ENCODE measurements at places on chromosomes 12 and 14.

GRCh38 chr14:105496831-105497591, 6.0 kb downstream of the TEDC1 start:
- peaks cover 13% of the 10 kb centered on the region for H3K36me3 ChIP-seq
- H3K4me3 ChIP-seq, result no peak overlapping the region
- H3K27me3 ChIP-seq, result no peaks in the 10 kb centered on the region
- H3K4me1 ChIP-seq, result no peaks in the 10 kb centered on the region
- H3K27ac ChIP-seq, result no peak overlapping the region

DNA sequence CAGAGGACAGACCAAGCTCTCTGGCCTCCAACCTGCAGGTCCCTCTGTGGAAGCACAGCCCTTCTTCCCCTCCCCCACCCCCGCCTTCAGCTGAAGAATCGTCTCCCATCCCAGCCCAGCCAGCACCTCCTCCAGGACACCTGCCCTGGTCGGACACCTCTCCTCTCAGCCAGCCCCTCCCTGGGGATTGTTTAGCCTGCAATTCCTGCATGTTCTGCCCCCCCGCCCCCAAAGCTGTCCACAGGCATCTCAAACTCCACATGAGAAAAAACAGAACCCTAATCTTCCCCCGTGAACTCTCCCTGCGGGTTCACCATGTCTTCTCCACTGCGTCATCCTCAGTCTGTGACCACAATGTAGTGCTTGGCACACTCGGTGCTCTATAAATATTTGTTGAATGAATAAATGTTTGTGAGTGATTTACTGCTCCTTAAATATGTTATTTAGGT, 24.1 kb downstream of the PRIMA1 start:
- H3K4me1 ChIP-seq, result peaks cover 17% of the 10 kb centered on the region
- H3K4me3 ChIP-seq, result peak overlapping the region; percentile 9
- no peak overlapping the region for H3K27ac ChIP-seq
- peaks cover 6% of the 10 kb centered on the region for H3K36me3 ChIP-seq

- H3K27ac ChIP-seq, result no peak overlapping the region
- H3K36me3 ChIP-seq, result no peaks in the 10 kb centered on the region
- DNase-seq, result no peak
- H3K4me3 ChIP-seq, result no peak overlapping the region
- no peaks in the 10 kb centered on the region for H3K4me1 ChIP-seq
Observed at GRCh38 chr14:93343266-93343665, 3.7 kb upstream of the COX8C start.

DNA sequence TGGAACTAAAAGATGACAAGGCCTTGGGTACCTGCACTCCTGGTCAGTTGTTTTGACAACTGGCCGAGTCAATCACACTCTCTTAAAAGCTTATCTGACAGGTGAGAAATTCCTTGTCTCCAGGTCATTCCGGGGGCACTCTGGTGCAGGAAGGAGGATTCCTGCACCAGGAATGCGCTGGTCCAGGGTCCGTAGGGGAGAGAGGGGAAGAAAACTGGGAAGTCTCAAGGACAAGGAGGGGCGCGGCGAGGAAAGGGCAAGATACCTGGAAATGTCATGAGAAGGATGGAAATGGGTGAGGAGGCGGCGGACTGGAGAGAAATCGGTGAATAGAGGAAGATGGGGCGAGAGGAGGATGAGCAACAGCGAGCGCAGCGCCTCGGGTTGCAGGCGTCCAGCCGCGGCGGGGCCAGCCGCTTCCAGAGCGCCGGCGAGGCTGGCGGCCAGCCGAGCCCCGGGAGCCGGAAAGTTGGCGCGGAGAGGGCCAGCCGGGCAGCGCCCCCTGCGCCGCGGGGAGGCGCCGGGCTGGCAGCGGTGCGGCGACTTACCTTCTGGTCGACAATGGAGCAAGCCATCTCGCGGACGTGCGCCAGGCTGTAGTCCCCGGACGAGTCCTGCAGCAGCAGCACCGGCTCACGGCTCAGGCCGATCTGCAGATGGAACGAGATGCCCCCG, 809 bp downstream of the PRKD1 start:
- H3K27ac ChIP-seq, result peak overlapping the region; percentile 26
- peak; percentile 58 for DNase-seq
- H3K36me3 ChIP-seq, result no peaks in the 10 kb centered on the region
- H3K27me3 ChIP-seq, result no peaks in the 10 kb centered on the region
- H3K4me1 ChIP-seq, result peaks cover 38% of the 10 kb centered on the region

GRCh38 chr14:68693926-68694325, 98.9 kb downstream of the ZFP36L1 start:
- H3K27ac ChIP-seq, result peak overlapping the region; percentile 96
- no peaks in the 10 kb centered on the region for H3K36me3 ChIP-seq

DNA sequence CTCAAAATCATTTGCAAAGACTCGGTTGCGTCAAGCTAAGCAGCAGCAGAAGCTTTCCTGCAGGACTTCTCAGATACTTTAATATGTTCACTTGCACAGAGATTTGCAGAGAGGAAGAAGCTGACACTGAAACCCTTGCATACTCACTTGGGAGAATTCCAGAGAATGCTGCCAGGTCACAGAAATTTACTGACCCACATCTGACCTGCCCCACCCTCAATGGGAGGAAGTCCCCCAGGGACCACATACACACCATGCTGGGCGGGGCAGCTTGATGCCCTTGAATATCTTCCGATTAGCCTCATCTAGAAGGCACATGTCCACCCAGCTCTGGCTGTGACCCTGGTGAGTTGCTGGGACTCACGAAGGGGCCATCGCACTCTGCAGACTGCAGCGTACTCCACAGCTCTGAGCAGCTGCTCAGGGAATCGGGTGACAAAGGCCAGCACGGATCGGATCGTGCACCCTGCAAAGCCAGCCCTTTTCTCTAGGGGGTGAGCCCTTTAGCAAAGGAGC, 83.2 kb downstream of the ITPK1 start:
- no peaks in the 10 kb centered on the region for H3K27me3 ChIP-seq
- no peak overlapping the region for H3K4me3 ChIP-seq
- DNase-seq, result peak; percentile 48
- peaks cover 53% of the 10 kb centered on the region for H3K4me1 ChIP-seq

- no peak overlapping the region for H3K4me3 ChIP-seq
- no peak overlapping the region for H3K27ac ChIP-seq
- no peaks in the 10 kb centered on the region for H3K36me3 ChIP-seq
- no peak for DNase-seq
- peaks cover 7% of the 10 kb centered on the region for H3K4me1 ChIP-seq
- no peaks in the 10 kb centered on the region for H3K27me3 ChIP-seq
Observed at GRCh38 chr12:94760786-94761185, 110.4 kb upstream of the TMCC3 start.

- peak; percentile 9 for DNase-seq
- H3K4me1 ChIP-seq, result peaks cover 9% of the 10 kb centered on the region
- H3K27me3 ChIP-seq, result peaks cover 15% of the 10 kb centered on the region
- H3K27ac ChIP-seq, result no peak overlapping the region
Observed at GRCh38 chr12:70364695-70365397, 1.2 kb upstream of the KCNMB4 start.

- peaks cover 20% of the 10 kb centered on the region for H3K4me1 ChIP-seq
- H3K36me3 ChIP-seq, result no peaks in the 10 kb centered on the region
- H3K4me3 ChIP-seq, result no peak overlapping the region
- DNase-seq, result no peak
Observed at GRCh38 chr12:107513636-107514400, 171.8 kb upstream of the PWP1 start.

DNA sequence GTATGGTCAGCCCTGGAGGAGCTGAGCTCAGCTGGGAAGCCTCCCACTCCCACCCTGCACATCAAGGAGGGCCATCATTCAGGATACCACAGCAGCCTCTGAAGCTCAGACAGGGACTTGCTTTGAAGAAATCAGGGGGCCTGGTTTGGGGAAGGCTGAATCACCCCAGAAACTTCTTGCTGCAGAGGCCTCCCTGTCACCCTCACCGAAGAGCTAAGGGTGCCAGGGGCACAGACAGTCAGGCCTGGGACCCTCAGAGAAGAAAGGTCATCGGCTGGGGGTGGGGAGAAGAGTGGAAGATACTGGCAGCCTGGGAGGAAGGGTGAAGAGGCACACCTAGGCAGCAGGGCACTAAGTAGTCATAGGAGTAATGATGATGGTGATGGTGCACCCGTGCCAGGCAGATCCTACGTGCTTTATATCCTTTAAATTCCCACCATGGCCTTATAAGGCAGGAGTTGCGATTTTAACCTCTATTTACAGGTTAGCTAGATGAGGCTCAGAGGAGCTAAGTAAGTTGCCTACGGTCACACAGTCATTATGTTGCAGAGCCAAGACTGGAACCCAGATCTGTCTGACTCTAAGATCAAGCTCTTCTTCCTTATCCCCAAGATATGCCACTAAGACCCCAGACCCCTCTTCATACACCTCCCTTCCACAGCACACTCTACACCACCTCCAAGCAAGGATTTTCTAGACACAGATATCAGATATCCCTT, 28.5 kb upstream of the PNMA1 start:
- H3K36me3 ChIP-seq, result peaks cover 40% of the 10 kb centered on the region
- H3K27ac ChIP-seq, result peak overlapping the region; percentile 92
- peaks cover 61% of the 10 kb centered on the region for H3K4me1 ChIP-seq
- H3K4me3 ChIP-seq, result peak overlapping the region; percentile 15

DNA sequence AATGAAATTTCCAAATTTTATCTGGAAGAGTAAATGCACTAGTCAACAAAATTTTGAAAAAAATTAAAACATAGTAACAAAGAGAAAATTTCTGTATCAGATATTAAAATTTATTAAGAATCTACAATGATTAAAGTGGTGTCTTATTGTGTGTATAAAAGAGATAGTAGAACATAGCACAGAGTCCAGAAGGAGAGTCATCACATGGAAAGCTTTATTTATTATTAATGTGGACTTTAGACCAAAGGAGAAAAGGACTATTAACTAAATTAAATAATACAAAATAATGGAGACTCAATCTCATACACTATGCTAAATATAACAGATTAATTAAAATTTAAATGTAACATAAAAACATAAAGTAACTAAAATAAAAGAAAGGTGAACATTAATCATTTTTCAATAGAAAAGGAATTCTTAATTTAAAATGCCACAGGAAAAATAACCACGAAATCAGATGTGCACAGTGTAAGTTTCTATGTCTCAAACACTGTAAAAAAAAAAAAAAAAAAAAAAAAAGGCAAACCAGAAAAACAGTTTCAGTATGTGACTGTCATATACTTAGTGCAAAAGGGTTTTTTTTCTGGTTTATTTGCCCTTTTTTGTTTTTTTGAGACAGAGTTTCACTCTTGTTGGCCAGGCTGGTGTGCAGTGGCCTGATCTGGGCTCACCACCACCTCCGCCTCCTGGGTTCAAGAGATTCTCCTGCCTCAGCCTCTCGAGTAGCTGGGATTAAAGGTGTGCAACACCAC, 95.4 kb downstream of the MYF5 start:
- H3K4me3 ChIP-seq, result no peak overlapping the region
- H3K27ac ChIP-seq, result no peak overlapping the region
- H3K27me3 ChIP-seq, result no peaks in the 10 kb centered on the region

- peaks cover 6% of the 10 kb centered on the region for H3K36me3 ChIP-seq
- H3K4me3 ChIP-seq, result peak overlapping the region; percentile 36
- no peak overlapping the region for H3K27ac ChIP-seq
Observed at GRCh38 chr12:6182279-6182898, 17.8 kb upstream of the CD9 start.

DNA sequence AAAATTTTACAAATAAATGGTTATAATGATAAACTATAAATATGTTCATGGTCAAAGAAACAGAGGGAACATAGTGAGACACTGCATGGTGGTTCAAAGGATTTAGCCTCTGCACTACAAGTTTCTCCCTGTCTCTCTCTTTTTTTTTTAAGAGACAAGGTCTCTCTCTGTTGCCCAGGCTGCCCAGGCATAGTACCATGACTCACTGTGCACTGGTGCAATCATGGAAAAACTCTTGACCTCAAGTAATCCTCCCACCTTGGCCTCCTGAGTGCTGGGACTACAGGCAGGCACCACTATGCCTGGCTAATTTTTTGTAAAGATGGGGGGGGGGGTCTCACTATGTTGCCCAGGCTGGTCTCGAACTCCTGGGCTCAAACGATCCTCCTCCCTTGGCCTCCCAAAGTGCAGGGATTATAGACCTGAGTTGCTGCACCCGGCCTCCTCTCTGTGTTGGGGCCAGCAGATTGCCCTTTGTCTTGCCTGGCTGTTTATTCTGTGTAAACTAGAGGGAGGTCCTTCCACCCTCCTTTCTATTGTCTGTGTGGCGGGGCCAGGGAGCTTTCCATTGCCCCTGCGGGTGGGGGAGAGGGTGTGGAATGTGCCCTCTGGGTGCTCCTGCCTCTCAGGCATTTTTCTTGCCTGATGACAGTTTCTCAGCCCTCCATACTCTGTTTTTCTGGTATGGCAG, 22.1 kb downstream of the MTHFD1 start:
- peak; percentile 71 for DNase-seq
- peaks cover 4% of the 10 kb centered on the region for H3K4me1 ChIP-seq
- no peaks in the 10 kb centered on the region for H3K27me3 ChIP-seq
- no peak overlapping the region for H3K4me3 ChIP-seq
- H3K27ac ChIP-seq, result peak overlapping the region; percentile 35

DNA sequence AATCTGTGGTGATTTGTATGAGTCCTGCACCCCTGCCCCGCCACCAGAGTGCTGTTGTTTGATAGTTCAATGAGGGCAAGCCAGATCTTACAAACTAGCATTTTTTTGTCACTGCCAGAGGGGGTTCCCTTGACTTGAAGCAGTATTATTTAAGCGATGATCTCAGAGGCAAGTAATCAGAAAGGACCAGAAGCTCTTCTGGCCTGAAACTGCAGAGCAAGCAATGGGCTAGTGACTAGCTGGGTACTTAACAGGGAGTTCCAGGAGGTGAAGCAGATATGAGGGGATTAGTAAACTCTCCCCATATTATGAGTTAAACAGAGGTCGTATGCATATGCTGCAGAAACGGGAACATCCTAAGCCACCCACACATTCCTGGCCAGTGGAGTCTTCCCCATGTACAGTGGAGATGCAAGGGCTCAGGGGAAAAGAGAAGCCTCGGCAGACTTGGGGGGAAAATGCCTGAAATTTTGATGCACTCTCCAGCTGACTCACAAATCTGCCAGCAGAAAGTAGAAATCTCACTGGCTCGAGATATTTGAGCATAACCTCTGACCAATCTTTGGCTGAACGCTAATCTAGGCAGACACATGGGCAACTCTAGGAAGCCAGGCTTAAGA, 8.3 kb upstream of the CRACR2A start:
- no peak overlapping the region for H3K27ac ChIP-seq
- no peaks in the 10 kb centered on the region for H3K36me3 ChIP-seq
- H3K4me1 ChIP-seq, result no peaks in the 10 kb centered on the region
- no peak overlapping the region for H3K4me3 ChIP-seq
- no peak for DNase-seq

GRCh38 chr14:105409364-105409763, 10.3 kb upstream of the MTA1 start:
- no peak for DNase-seq
- peaks cover 10% of the 10 kb centered on the region for H3K27me3 ChIP-seq
- peaks cover 11% of the 10 kb centered on the region for H3K36me3 ChIP-seq
- H3K4me1 ChIP-seq, result no peaks in the 10 kb centered on the region
- H3K4me3 ChIP-seq, result no peak overlapping the region
- H3K27ac ChIP-seq, result no peak overlapping the region
